HT1080 (cell line): ENCODE measurements at places on chromosomes 2 and 18. TPM values are rescaled to one million over a fixed set of nuclear protein-coding genes. Genes with fewer than 3 reads are reported as not detected.
A peak's percentile ranks its signal among the peaks of the same experiment; 100 is the strongest.

- DNase-seq, result no peak
Measured at GRCh38 chr18:25052511-25052921, 299.4 kb downstream of the ZNF521 start.

GRCh38 chr18:8820396-8821082 is 115.2 kb downstream of the MTCL1 start:
- no peak for DNase-seq

- DNase-seq, result no peak
Measured at GRCh38 chr2:771538-771937, 94.3 kb upstream of the TMEM18 start.

DNA sequence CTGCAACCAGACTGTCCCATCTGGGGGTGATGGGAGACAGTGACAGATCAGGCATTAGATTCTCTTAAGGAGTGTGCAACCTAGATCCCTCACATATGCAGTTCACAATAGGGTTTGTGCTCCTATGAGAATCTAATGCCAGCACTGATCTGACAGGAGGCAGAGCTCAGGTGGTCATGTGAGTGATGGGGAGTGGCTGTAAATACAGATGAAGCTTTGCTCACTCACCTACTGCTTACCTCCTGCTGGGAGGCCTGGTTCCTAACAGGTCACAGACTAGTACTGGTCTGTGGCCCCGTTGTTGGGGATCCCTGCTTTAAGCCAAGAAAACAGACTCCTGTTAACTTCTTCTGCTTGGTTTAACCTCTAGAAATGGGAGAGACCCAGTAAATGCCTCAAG is 3.2 kb downstream of the CYP27A1 start:
- DNase-seq, result no peak

The CNPPD1 gene
- 20.8 and 23.3 TPM in 2 replicates for total RNA-seq

The COLEC12 gene
- not detected in 2 replicates for total RNA-seq

DNA sequence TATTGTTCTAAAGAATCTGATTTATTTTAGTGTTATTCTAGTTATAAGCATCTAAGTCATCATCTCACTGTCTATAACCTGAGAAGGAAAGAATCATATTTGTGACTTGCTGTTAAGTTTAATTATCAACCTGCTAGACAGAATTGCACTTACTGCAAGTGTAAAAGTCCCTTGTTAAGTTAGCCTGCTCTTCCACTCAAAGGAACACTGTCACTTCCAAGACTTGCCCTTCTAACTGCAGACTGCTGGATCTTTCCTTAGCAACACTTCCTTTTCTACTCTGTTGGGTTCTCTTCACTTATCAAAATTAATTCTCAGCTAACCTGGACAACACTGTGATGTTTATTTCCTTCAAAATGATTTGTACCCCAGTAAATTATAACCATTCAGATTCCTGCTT is 323.2 kb upstream of the TFPI start:
- no peak for DNase-seq

The ACSL3 gene
- total RNA-seq, result 119 and 138 TPM in 2 replicates

DNA sequence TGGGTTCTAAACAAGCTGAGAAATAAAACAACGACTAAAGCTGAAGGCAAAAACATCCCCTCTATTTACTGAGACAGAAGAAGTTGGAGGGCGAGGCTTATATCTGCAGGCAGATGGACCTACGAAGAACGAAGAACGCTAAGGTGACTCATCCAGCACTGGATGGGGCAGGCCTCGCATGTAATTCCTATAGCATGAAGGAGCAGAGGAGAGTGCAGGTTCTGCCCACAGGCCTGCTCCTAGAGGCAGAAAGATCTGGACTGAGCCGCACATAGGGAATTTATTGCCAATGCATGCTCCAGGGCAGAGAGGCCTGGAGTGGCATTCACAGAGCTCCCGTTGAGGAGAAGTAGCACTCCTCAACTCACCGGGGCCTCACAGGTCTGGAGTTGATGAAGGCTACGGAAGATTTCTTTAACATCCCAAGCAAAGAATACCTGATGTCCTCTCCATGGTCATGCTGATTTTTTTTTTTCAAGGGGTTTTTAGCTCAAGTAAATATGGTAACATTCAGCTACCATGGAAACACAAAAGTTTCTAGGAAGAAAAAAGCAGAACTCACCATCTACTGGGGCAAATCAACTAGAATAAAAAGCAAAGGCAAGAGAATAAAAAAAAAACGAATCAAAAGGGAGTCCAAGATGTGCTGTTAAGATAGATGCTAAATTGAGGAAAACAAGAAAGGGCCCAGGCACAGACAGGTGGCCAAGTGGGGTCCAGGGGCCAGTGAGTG is 10.4 kb upstream of the METTL21A start:
- DNase-seq, result peak; percentile 34

DNA sequence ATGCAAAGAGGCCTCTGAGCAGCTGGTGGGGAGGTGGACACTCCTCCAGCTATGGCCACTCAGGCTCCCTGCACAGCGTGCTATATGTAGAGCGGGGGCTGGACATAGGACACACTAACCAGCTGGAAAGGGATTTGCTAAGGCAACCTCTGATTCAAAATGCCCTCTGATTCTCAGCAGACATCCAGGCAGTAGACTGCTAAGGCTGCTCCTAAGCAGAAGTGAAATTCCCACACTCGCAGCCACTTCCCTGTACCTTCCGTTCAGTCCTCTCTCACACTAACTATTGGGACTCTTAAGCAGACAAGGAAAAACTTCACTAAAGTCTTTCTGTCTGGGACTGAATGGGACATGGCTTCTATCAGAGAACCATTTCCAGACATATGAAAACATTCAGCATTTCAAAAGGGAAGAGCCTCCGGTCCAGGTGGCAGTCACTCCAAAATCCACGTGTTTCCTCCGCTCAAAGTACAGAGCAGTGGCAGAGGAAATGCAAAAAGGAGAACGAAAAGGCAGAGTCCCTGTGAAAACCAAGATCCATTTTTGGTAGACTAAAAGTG is 265.8 kb downstream of the TTC32 start:
- DNase-seq, result no peak

DNA sequence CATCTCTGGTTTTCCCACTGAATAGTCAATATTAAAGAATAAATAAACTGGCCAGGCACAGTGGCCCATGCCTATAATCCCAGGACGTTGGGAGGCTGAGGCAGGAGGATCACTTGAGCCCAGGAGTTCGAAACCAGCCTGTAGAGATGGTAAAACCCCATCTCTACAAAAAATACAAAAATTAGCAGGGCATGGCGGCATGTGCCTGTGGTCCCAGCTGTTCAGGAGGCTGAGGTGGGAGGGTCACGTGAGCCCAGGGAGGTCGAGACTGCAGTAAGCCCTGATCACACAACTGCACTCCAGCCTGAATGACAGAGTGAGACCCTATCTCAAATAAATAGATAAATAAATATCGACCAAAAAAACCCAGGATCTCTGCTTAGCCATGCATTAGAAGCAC is 50.2 kb upstream of the BIN1 start:
- DNase-seq, result no peak

GRCh38 chr18:54284535-54284934 is 15.2 kb downstream of the POLI start:
- DNase-seq, result no peak

GRCh38 chr2:70977605-70978205 is 725 bp upstream of the ANKRD53 start:
- no peak for DNase-seq
